ENCODE measurements at places on chromosomes 3 and 15.

- DNase-seq = no peak
Observed at GRCh38 chr15:44314512-44314911, 26.0 kb downstream of the GOLM2 start.

GRCh38 chr3:179695672-179696313 lies 43.0 kb downstream of the USP13 start:
- no peak for DNase-seq

DNA sequence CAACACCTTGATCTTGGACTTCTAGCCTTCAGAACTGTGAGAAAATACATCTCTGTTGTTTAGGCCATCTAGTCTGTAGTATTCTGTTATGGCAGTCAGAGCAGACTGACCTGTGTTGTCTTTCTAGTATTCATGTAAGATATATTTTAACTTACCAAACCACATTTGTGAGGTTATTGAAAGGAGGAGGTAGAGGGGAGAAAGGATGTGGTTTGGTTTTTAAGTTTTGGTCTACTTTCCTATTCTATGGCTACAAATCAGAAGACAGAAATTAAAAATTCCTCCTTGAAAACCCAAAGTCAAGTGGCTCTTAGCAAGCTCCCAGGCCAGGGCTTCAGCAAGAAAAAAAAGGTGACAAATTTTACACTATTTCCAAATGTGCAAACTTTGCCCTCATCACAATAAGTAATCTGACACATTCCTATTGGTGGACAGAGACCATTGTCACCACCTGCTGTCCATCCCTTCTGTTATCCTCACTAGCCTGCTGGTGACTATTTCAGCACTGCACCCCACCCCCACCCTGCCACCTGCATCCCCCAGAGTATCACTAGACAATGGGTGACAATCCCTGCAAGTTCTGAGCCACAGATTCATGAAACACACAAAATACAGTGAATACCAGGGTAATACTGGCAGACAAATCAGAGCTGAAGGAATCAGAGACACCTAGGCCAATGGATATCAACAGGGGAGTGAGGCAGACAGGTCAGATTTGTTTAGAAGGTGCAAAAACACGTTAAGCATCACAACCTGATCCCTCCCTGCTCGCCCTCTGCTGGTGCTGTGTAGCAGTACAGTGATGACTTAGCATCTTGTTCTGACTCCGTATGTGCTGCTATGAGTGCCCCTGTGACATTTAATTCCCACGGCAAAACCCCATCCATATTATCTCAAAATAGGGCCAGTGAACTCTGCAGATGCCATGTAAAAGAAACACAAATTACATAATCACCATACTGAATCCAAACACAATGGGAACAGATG lies 79.0 kb upstream of the DCLK3 start:
- no peak for DNase-seq

GRCh38 chr3:150519026-150519425 lies 27.3 kb downstream of the SERP1 start:
- no peak for DNase-seq

Measured in fibroblast of upper back skin (primary cell).